ENCODE measurements at places on chromosomes 7 and 10.
A peak's percentile ranks its signal among the peaks of the same experiment; 100 is the strongest.

- peak; percentile 34 for DNase-seq
These were observed 1.1 kb upstream of the KBTBD2 start for GRCh38 chr7:32892521-32893206.

DNA sequence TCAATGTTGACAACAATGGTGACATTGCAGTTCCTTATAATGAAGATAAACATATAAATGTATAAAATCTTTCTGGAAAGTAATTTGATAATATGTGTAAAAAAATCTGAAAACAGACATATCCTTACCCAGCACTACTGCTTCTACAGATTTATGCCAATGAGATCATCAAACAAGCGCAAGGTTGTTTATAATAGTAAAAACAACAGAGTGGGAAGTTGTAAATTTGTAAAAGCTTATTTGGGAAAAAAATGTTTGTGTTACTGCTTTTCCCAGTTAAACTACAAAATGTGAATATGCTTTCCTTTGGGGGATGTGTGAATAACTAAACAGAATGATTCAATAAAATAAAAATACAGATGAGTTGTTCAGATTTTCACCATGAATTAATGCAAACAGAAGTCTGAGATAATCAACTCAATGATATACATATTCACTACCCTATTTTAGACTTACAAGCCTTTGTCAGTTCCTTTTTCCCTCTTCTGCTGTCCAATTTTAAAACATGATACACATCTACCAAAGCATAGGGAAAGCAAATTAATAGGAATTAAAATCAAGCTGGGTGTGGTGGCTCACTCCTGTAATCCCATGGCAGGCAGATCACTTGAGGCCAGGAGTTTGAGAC, 82.1 kb downstream of the USP6NL start:
- DNase-seq: no peak

- DNase-seq: no peak
These were observed 8.4 kb downstream of the PLCE1 start for GRCh38 chr10:94002156-94002555.

DNA sequence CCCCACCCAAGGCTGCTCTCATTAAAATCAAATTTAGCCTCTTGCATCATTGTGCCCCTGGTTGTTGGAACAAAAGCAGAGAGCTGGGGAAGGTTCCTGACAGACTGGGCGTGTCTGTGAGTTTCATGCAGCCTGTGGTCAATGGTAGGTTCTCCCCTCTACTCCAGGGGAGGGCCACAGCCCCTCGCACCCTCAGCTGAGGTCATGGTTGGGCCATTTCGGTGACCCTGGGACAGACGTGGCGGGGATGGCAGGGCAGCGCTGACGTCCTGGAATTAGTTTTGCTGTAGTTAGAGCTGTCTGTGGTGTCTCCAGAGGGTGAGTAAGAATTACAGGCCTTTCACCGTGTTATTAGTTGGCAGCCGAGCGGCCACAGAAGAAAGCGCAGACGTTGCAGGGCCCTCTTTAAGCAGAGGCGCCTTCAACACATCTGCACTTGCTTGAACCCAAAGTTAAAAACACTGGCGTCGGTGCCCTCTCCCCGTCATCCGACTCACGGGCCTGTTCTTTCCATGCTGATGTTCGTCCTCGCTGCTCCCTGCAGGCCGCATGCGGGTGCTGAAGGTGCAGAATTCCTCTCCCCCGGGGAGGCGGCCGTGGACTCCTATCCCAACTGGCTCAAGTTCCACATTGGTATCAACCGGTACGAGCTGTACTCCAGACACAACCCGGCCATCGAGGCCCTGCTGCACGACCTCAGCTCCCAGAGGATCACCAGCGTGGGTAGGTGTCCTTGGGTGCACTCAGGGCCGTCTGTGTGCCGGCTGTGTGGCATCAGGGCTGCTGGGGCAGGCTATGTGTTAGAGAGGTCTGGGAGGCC, 2.8 kb downstream of the FAM20C start:
- peak; percentile 77 for DNase-seq

DNA sequence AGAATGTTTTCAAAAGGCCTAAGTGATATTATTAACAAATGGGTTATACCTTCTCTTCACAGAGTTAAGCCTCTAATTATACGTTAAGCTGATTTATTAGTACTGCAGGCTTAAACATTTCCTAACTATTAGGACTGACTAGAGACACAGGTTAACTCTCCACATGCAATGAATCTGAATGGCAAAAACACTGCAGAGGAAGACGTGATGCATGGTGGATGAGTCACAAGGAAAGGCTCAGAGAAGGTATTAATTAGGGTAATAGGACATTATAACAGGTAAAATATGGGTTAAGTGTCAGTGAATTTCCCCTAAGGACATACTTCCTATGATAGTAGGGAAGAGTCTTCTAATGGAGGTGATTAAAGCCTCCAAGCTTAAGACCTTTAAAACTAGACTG, 24.7 kb upstream of the SEM1 start:
- no peak for DNase-seq

DNA sequence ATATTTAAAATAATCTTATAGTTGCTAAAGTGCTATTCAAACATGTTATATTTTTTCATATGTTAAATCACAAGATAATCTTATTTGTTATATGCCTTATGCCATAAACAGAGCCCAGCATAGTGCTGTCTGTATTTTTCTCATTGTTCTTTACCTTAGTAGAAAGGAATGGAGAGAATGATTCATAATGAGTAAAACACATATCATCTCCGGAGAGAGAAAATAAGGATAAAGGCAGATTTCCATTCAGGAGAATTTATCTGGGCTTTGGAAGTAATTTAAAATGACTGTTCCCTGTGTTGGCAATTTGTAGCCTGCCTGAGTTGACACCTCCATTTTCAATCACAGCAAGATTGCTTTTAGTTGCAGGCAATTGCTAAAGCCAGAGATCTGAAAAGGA, 30.2 kb downstream of the CHN2 start:
- DNase-seq: no peak

Measured in AG20443 (cell line).